Heart left ventricle (tissue), 16 donors: ENCODE measurements at places on chromosomes 2 and 18. TPM values are rescaled to one million over a fixed set of nuclear protein-coding genes. Genes with fewer than 3 reads are reported as not detected.

- no peak for DNase-seq
Measured at GRCh38 chr2:83481436-83481835, 977.6 kb downstream of the SUCLG1 start.

The GFPT1 gene
- 5.7 TPM for polyA plus RNA-seq

The PCARE gene
- polyA plus RNA-seq, result 0.10 TPM

The IL1RL1 gene
- 1.1 TPM for polyA plus RNA-seq

The OR6B2 gene
- not detected for polyA plus RNA-seq

The SERPINB10 gene
- polyA plus RNA-seq, result not detected

The SPEG gene
- 92.2 TPM for polyA plus RNA-seq
